ENCODE measurements at places on chromosomes 7 and 10. TPM values are rescaled to one million over a fixed set of nuclear protein-coding genes. Genes with fewer than 3 reads are reported as not detected.

DNA sequence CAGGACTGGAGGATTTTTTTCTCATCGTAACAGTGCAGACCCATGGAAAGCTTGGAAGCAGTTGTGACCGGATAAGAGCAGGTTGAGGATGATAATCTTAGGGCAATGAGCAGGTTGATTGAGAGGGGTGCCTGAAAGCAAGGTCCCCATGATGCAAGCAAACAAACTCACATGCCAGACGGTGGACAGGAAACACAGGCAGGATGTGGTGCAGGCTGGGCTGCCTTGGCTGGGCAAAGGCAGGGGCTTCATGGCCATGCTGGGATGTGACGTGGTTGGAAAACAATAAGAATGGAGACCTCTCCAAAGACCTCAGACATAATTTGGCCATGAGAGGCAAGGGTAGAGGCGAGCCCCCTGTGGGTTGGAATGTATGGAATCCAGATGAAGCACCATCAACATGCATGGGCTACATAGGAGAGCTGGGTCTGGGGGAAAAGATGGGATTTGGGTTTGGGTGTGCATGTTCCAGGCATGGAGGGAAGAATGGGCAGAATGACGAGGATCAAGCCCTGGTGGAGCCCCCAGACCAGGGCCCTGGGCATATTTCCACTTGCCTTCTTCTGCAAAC, 58.3 kb downstream of the IKZF1 start:
- DNase-seq: no peak

DNA sequence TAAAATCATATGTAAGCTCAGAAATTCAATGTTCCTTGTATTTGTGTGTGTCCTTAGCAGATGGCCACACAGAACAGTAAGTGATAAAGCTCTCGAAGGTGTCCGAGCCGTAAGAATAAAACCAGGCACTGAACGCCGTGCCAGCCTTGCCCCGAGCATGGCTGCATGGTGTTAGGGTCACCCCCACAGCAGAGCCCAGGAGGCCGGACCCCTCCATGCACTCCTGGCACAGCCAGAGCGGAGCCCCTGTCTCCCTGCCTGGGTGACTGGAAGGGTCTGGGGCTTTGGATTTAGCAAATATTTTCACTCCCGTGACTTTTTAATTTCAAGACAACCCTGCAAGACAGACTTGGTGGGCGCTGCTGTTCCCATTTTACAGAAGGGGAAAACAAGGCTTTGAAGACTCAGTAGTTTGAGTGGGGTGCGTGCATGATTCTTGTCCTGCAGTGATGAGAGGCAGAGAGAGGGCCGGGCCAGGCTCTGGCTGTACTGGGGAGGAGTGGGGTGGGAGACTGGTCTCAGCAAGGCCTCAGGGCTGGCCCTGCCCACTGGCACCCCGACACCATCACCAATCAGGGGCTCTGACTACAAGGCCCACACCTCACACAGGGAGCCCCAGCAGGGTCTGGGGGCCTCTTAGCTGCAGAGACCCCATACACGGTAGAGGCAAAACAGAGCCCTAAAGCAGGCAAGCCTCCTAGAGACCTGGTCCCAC, 39.4 kb downstream of the VIPR2 start:
- DNase-seq: no peak

DNA sequence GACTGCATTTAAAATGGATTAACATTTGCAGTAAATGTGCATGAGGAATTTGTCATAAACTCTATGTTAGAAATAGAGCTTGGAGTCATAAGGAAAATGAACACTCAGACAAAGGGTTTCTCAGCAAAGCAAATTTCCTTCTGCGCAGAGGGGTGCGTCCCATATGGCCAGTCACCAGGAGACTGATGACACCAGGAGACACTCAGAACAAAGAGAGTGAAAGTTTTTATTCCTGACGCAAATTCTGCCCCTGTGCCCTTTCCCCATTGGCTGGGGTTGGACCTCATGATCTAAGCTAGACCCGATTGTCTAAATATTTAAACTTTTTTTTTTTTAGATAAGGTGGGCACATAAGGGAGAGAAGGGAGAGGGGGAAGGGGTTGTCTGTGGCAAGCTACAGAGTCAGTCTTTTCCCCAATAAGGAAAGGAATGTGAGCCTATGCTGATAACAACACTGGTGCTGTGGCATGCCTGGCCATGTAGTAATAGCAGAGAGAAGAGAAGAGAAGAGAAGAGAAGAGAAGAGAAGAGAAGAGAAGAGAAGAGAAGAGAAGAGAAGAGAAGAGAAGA, 202.0 kb downstream of the POM121L12 start:
- no peak for DNase-seq

GRCh38 chr10:77864151-77864851, 62.3 kb downstream of the DLG5 start:
- no peak for DNase-seq

- DNase-seq: no peak
Observed at GRCh38 chr7:132257253-132257652, 319.0 kb downstream of the PLXNA4 start.

DNA sequence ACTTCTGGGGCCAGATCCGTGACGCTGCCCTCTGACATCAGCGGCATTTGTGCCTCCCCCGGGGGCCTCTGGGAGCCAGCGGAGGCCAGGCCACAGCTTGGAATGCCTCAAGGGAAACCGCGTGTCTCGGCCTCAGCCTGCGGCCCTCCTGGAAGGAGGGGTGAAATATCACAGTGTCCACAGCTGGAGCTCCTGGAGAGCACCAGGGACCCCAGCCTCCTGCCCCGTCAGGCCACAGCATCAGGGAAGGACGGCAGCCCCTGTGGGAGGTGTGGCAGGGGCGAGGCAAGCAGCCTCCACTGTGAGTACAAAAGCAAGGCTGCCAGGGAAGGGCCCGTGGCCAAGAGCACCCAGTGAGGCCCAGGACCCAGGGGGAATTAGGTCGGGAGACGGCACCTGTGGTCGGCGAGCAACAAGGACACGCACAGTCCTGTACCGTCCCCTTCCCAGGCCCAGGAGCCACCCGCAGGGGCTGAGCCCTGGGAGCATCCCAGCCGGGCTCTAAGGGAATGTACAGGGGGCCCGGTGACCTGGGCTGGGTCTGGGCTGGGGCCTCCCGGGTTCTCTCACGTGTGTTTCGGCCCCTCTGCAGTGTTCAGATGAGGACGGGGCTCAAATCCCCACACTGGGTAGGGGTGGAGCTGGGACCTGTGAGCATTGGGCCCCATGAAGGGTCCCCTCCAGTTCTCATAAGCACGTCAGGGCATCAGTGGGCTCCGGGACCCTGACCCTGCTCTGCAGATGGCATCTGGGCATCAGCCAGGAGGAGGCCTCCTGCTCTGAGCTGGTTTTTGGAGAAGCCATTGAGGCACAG, 18.7 kb upstream of the KNDC1 start:
- peak; percentile 55 for DNase-seq

DNA sequence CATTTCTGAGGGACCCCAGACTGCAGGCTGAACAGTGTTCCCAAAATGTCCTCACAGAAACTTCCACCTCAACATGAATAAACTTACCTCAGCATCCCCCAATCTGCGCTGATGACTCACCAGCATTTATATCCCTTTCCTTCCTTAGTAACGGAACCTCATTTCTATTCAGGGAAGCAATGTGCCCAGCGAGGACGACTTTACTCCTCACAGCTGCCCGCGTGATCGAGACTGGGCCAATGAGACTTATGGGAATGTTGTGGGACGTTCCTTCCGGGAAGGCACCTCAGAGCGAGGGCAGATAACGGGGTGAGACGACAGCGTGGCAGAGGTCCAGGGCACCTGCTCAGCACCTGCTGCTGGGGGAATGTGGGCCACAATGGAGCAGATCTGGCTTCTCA, 73.1 kb upstream of the CAMK2B start:
- no peak for DNase-seq

- DNase-seq: no peak
Observed at GRCh38 chr10:101941871-101942270, 98.3 kb upstream of the KCNIP2 start.

GRCh38 chr7:75795831-75796285, 17.7 kb downstream of the CCL24 start:
- DNase-seq: peak; percentile 82

- DNase-seq: no peak
Observed at GRCh38 chr10:93413252-93413689, 68.9 kb downstream of the MYOF start.

DNA sequence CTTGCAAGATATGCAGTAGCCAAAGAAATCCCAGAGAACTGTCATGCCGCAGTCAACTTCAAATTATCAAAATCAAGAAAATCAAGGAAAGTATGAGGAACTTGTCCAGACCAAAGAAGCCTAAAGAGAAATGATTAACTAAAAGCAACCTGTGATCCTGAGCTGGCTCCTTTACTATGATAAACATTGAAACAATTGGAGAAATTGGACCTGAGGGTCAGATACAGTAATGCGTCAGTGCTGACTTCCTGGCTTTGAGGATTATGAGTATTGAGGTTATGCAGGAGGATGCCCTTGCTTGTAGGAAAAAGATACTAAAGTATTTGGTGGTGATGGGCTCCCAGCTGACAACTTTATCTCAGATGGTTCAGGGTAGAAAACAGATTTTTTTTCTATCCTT, 324.7 kb upstream of the AKR1E2 start:
- no peak for DNase-seq

DNA sequence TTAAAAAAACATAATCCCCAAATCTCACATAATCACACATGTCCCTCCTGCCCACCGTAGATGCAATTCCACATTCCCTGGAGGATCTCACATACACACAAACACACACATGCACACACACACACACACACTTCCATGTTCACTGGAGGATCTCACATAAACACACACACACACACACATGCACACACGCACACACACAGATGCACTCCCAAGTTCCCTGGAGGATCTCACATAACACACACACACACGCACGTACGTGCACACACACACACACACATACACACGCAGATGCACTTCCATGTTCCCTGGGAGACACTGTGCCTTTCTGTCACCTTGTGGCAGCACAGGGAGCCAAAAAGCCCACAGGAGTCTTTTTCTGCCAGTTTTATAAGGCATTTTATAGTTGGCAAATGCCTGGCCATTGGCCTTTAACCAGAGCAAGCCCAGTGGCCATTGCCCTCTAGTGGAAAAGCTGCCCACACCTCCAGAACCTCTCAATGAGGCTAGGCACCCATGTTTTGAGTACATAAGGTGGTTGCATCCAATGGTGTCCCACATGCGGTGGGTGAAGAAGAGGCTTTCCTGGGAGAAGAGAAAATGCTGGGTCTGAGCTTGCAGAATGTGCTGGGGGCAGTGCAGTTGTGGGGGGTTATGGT, 115.4 kb upstream of the ACBD5 start:
- no peak for DNase-seq

GRCh38 chr10:14235566-14236195, 95.0 kb downstream of the FRMD4A start:
- DNase-seq: no peak

DNA sequence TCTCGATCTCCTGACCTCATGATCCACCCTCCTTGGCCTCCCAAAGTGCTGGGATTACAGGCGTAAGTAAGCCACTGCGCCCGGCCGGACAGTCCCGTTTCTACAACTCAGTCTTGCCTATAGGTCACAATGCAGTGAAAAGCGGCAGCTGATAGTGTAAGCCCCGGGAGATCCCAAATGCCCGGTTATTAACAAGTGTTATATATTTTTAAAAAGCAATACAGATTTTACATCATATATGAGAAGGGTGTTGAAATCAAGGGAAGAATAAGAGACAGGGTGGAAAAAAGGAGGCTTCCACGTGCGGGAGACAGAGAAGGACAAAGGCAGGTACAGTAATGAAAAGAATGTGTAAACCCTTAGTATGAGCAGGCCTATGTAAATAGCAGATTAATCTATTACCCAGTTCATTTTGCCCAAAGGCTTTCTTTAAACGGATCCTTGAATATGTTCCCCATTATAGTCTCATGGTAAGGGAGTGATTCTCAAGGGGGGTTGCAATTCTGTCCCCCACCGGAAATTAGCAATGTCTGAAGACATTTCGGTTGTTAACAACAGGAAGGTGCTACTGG, 170.8 kb downstream of the PDE1C start:
- no peak for DNase-seq

CPVL gene
- 50.6 TPM for total RNA-seq

CCL24 gene
- total RNA-seq: not detected

GOLGA7B gene
- 0.08 TPM for total RNA-seq

SPRN gene
- total RNA-seq: not detected

ZNF487 gene
- 2.7 TPM for total RNA-seq

PLCE1 gene
- 4.2 TPM for total RNA-seq

RELN gene
- 0.62 TPM for total RNA-seq
